ENCODE measurements at places on chromosomes 2 and 18.

GRCh38 chr2:12168791-12169388, 422.5 kb downstream of the LPIN1 start:
- DNase-seq: no peak

GRCh38 chr2:44886414-44886813, 55.1 kb upstream of the SIX3 start:
- no peak for DNase-seq

DNA sequence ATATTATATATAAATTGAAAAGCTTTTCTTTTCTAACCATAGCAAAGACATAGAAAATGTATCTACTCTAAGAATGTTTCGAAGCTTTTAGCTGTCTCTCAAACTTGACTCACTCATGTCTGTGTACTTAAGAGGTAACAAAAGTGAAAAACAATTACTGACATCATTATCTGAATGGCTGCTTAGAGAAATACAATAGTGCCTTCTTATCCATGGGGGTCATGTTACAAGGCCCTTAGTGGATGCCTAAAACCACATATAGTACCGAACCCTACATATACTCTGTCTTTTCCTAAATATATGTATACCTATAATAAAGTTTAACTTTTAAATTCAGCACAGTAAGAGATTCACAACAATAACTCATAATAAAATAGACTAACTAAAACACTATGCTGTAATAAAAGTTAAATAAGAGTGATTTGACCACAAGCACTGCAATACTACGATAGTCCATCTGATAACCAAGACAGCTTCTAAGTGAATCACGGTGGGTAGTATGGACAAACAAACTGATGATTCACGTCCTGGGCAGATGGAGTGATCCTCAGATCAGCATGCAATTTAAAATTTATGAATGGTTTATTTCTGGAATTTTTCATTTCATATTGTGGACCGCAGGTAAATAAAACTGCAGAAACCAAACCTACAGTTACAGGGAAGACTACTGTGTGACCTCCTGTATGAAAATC, 246.2 kb downstream of the XIRP2 start:
- DNase-seq: no peak

- DNase-seq: no peak
Observed at GRCh38 chr2:195181059-195181705, 475.8 kb upstream of the SLC39A10 start.

DNA sequence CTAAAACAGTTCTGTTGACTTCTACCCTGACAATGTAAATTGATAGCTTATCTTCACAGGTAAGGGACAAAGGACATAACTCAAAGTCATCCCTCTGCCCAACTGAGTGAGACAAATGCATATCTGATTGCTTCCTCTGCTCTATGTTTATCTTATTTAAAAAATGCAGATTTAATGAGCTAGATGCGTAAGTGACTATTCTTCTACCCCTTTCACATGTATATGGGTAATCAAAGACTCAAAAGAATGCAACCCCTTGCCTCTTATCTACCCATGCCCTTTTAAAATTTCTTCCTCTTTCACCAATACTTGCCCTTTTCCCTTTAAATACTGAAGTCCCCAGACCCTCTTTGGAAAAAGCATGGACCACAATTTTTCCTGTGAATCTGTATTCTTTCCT, 253.4 kb downstream of the WDPCP start:
- DNase-seq: no peak

DNA sequence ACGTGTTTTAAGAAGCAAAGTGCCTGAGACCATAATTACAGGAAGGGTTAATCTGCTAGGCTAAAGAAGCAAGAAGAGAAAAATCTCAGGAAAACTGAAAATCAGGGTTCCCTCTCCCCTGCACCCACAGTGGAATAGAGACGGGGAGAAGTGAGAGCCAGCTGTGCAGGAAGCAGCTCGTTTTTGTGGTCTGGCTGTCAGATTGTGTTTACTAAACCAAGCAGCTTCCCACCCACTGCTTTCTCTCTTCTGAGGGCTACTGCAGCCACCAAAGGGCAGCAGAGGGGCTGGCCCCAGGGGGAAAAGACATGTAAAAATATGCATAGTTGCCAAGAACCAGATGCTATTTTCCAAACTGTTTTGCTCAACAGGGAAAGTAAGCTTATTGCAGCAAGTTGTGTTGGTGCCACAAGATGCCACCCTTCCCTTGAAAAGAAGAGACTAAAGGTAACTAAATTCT, 72.6 kb upstream of the THUMPD2 start:
- no peak for DNase-seq

DNA sequence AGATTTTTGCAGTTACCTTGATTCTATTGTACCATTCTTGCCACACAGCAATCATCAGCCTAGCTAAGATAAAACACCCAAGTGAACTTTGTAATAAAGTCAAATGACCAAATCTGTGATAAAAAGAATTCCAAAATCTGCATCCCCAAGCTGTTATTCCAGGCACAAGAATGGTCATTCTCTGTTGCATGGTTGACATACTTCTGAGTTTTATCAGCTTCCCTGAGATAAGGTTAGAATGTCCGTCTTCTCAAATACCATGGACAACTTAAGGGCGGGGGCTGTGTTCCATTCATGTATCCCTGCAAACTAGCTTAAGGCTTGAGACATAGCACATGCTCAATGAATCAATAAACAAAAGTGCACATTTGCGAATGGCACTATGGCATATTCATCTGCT, 8.1 kb upstream of the BMP10 start:
- DNase-seq: no peak

DNA sequence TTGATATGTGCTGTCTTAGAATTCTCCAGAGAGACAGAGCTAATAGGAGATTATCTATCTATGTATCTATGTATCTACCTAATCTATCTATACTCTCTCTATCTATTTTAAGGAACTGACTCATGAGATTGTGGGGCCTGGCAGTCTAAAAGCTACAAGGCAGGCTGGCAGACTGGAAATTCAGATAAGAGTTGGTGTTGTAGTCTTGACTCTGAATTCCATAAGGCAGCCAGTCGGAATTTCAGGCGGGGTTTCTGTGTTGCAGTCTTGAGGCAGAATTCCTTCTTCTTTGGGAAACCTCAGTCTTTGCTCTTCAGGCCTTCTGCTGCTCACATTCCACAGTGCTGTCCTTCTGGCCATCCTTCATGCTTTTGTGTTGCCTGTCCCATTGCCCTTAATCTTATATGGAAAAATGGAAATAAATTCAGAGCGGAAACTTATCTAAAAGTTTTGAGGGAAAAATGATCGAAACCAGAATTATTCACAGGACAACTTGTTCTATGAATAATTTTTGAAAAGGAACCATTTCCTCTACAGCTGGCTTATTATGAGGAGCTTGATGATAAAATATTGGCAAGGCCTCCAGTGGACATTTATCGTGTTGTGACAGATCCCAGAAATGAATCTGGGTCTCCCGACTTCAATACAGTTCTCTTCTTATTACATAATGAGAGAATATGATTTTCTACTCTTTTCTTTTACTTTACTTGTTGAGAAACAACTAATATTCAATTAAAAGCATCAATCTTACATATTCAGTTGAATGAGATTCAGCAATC, 10.8 kb downstream of the IL1RL1 start:
- no peak for DNase-seq

DNA sequence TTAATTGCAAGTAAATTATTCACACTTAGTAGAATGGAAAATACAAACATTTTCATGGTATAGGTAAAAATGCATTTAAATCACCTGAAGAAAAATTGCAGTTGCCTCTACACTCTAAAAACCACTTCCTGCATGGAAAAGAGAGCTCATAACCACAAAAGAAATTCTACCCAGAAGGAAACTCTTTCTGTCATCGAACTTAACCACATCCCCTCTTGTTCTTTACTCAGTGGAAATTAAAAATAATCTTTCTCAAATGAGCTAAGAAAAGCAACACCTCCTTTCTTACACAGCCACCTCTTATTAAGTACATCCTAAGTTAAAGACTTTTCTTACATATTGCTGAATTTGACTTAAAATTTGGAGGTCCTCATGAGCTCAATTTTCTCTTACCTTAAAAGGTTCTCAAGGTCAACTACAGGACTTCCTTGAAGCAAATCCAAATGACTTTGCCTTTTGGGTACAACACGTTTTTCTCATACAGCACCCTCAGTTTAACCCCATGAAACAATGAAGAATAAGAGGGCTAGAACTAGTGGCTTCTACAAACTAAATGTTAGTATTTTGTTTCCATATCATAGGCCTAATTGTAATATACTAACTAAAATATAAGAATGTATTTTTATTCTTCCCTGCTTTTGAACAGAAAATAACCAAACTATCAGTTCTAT, 109.1 kb upstream of the CRIM1 start:
- no peak for DNase-seq

GRCh38 chr2:3418766-3419404, 39.4 kb downstream of the TRAPPC12 start:
- no peak for DNase-seq

All from posterior cingulate gyrus (tissue), 11 donors.